ENCODE measurements at places on chromosomes 7 and 10. TPM values are rescaled to one million over a fixed set of nuclear protein-coding genes. Genes with fewer than 3 reads are reported as not detected.

The NEURL1 gene
- total RNA-seq: 0.28 TPM

The MPP7 gene
- total RNA-seq: 1.4 TPM

The THAP5 gene
- 23.7 TPM for total RNA-seq

The GDF2 gene
- total RNA-seq: not detected

GRCh38 chr7:5296611-5297226 lies 14.0 kb downstream of the SLC29A4 start:
- DNase-seq: no peak

DNA sequence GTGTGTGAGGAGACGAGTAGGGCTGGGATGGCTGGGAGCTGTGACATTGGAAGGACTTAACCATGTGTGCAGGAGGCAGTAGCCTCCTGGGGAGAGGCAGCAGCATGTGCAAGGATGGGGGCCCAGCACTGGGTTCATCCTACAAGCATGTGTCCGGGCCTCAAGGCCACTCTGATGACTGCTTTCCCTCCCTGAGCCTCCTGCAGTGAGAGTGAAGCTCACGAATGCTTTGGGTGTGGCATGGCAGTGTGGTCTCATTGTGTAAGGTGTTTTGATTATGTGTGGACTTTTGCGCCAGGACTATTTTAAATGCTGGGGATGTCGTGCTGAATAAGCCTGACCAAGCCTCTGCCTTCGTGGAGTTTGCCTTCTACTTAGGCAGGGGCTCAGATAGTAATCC lies 122.0 kb upstream of the INSYN2A start:
- no peak for DNase-seq

DNA sequence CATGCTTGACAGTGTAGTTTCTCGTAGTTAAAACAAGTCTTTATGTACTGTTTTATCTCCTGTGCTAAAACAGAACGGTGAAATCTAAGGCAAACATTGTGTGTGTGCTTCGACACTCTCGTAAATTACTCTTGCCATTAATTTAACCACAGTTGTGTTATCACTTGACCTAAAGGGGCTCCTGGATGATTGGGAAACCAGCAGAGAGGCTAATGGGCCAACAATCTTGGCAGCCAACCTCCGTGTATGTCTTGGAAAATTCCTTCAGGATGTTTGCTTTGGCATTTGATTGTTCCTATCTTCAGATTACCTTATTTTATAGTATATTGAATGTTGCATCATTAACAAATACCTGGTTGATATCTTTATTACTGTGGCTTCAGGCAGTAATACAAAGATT lies 409.5 kb downstream of the SDK1 start:
- DNase-seq: no peak

DNA sequence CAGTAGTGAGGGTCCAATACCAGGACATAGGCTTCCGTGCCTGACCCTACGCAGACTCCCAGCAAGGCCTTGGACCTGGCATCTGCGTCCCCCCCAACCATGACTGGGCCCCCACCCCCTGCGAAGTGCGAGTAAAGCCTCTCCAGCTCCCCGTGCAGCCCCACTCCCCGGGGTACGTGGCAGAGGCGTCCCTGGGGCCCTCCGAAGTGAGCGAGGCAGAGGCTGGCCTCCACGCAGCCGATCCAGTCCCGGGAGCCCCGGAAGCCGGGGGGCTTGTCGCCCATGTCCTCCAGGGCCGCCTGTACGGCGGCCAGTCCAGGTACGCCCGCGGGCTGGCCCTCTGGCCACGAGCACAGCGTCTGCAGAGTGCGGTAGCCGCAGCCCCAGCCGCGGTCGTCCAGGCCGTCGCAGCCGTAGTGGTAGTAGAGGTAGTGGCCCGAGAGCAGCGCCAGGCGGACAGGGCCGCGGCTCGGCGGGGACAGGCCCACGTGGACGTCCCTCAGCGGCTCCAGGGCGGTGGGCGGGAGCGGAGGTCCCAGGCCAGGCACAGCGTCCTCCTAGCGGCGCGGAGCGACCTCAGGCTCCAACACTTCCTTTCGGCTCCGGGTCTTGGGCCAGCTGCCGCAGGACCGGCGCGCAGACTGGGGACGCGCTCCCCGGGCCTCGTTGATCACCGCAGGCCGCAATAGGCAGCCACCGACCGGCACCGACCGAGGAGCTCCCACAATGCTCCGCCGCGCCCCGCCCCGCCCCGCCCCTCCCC lies at the start of gene UFSP1:
UFSP1 (minus strand) TSS at position 728 of the 763 bp plus-strand sequence; CDS start at position 284, 444 bp downstream.
- no peak for DNase-seq

- DNase-seq: peak; percentile 62
These were observed 51.7 kb downstream of the BZW2 start for GRCh38 chr7:16697507-16698199.

DNA sequence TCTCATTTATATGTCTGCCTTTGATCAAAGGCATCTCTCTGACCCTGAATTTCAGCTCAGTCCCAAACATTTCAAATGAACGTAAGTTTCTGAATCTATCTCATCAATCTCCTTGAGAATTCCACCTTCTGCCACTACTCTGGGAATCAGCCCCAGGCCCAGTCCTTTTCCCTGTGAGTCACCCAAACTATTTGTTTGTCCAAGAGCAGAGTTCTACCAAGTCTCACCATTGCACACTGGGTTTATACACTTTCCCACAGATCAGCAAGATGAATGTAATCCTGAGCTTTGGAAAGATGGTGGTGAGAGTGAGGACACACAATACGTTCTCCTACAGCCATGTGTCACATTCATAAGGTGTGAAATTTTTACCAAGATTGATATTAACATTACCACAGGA lies 251.3 kb upstream of the VWC2 start:
- no peak for DNase-seq

DNA sequence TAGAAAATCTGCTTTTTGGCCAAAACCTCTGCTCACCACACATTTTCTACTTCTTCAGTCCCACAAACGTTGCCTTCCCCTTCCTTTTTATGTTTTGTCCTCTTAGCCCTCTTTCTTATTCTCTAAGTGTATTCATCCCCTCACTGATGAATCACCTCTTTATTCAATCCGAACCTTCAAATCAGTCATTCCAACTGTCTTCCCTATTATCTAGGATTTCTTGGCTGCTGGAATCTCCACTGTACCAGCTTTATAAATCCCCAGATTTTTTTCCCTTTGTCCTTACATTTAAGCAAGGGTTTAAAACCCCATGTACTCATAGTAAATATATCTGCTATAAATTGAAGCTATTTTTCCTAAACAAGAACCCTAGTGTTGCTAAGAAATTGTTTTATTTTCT lies 176.9 kb downstream of the SEMA3A start:
- DNase-seq: no peak

- no peak for DNase-seq
These were observed 284.4 kb downstream of the DNAJB6 start for GRCh38 chr7:157621131-157621681.
